ENCODE measurements at places on chromosomes 13 and 19.
A peak's percentile ranks its signal among the peaks of the same experiment; 100 is the strongest.

GRCh38 chr13:94968757-94969086, 256.4 kb upstream of the SOX21 start:
- no peak for DNase-seq

- DNase-seq = no peak
Measured at GRCh38 chr19:17721821-17722220, 2.5 kb downstream of the MAP1S start.

DNA sequence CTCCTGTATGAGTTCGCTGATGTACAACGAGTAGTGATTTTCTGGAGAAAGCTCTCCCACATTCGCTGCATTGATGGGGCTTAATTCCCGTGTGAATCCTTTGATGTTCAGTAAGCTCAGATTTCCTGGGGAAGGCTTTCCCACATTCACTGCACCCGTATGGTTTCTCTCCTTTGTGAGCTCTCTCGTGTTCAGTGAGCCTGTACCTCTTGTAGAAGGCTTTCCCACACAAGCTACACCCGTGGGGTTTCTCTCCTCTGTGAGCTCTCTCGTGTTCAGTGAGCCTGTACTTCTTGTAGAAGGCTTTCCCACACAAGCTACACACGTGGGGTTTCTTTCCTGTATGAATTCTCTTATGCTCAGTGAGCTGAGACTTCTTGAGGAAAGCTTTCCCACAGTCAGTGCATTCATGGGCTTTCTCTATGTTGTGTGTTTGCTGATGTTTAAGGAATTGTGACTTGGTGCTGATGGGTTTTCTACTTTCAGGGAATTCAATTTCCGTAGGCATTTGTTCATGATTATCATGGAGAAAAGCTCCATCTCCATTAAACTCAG, 3.5 kb upstream of the ZNF577 start:
- no peak for DNase-seq

DNA sequence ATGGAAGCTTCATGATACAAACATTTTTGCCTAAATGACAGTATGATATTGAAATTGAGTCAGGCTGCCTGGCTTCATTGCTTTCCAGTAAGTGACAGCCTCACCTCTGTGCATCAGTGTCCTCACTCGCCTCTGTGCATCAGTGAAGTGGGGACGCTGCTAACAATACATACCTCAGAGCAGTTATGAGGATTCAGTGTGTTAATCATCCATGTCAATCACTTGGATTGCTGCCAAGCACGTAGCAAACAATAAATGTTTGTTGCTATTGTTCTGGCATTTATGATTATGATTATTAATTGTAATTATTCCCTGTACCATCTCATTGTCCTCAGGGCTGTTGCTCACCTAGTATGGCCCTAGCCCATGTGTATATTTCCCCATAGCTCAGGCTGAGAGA, 8.8 kb downstream of the PPP2R1A start:
- DNase-seq = no peak

GRCh38 chr19:16039545-16039944, 36.8 kb upstream of the TPM4 start:
- DNase-seq = no peak

- DNase-seq = peak; percentile 55
Measured at GRCh38 chr19:49556412-49557398, 23.7 kb downstream of the NOSIP start.

Data from activated naive CD4-positive, alpha-beta T cell treated with anti-CD3 and anti-CD28 coated beads, Interleukin-2, amount 50 U/mL, for 16 hours (primary cell).